ENCODE measurements at places on chromosomes 12 and 14. TPM values are rescaled to one million over a fixed set of nuclear protein-coding genes. Genes with fewer than 3 reads are reported as not detected.

Gene KRT4
- 0.43 TPM for total RNA-seq

Gene TMEM132C
- not detected for total RNA-seq

Gene TBC1D30
- 0.13 TPM for total RNA-seq

Gene SLC2A14
- not detected for total RNA-seq

Gene ZCRB1
- total RNA-seq: 48.5 TPM

Gene NXPH4
- total RNA-seq: 5.2 TPM

Gene VPS33A
- total RNA-seq: 25.1 TPM

Gene SLC4A8
- 4.1 TPM for total RNA-seq

Gene CYP27B1
- 0.22 TPM for total RNA-seq

Gene TAS2R9
- total RNA-seq: 0.32 TPM

Gene OR4E2
- not detected for total RNA-seq

Gene SERPINA10
- not detected for total RNA-seq

Gene CLEC4D
- not detected for total RNA-seq

Gene GLIPR1L2
- total RNA-seq: 0.97 TPM

Gene LTBR
- total RNA-seq: 98.3 TPM

Gene LMO3
- total RNA-seq: 0.39 TPM

Gene KRT3
- not detected for total RNA-seq

Gene RPGRIP1
- total RNA-seq: not detected

Gene HCAR3
- not detected for total RNA-seq

Gene SPIC
- not detected for total RNA-seq

Gene C12orf60
- total RNA-seq: 1.9 TPM

Gene VWF
- 0.86 TPM for total RNA-seq

Gene PKP2
- total RNA-seq: not detected

Measured in articular chondrocyte of knee joint (primary cell).